ENCODE measurements at places on chromosomes 5 and 9. TPM values are rescaled to one million over a fixed set of nuclear protein-coding genes. Genes with fewer than 3 reads are reported as not detected.

The SGCD gene
- not detected for total RNA-seq

The PDCD1LG2 gene
- total RNA-seq = not detected

The IFNK gene
- not detected for total RNA-seq

The PDE6A gene
- not detected for total RNA-seq

DNA sequence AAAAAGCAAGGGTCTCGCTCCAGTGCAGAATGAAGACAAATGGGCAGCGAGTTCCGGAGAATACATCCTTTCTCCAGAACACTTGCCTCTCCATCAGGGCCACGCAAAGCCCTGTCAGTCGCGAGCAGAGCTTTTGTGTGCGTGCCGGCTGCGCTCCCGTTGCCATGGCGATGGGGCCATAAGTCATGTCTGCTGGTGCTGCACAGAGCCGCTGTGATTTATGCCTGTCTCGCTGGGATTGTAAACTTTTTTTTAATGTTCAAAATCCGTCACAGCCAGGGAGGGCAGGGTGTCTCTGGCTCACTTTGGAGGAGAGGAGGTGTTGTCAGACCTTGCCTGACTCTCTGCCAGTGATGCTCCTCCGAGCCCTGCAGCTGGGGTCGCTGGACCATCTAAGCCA lies 272.7 kb downstream of the TRIM32 start:
- no peak for DNase-seq
- H3K27ac ChIP-seq = no peak overlapping the region
- H3K36me3 ChIP-seq = no peaks in the 10 kb centered on the region
- no peaks in the 10 kb centered on the region for H3K4me1 ChIP-seq
- H3K4me3 ChIP-seq = no peak overlapping the region

- no peaks in the 10 kb centered on the region for H3K27me3 ChIP-seq
- H3K27ac ChIP-seq = no peak overlapping the region
- DNase-seq = no peak
- H3K4me1 ChIP-seq = no peaks in the 10 kb centered on the region
These were observed 17.3 kb upstream of the SLC12A7 start for GRCh38 chr5:1128977-1129710.

GRCh38 chr5:40332970-40333369 lies 346.7 kb upstream of the PTGER4 start:
- no peaks in the 10 kb centered on the region for H3K36me3 ChIP-seq
- H3K4me3 ChIP-seq = no peak overlapping the region

The COL23A1 gene
- total RNA-seq = not detected

The GRPEL2 gene
- 48.9 TPM for total RNA-seq

GRCh38 chr5:95924720-95925377 lies 36.8 kb downstream of the ELL2 start:
- no peak for DNase-seq
- no peak overlapping the region for H3K4me3 ChIP-seq
- H3K27ac ChIP-seq = no peak overlapping the region
- H3K27me3 ChIP-seq = no peaks in the 10 kb centered on the region

The NEUROG1 gene
- not detected for total RNA-seq

GRCh38 chr9:75988663-75989062 lies 98.2 kb downstream of the PCSK5 start:
- H3K4me1 ChIP-seq = no peaks in the 10 kb centered on the region
- H3K27me3 ChIP-seq = no peaks in the 10 kb centered on the region
- no peak overlapping the region for H3K27ac ChIP-seq
- no peak for DNase-seq
- H3K4me3 ChIP-seq = no peak overlapping the region

- no peak overlapping the region for H3K4me3 ChIP-seq
- no peaks in the 10 kb centered on the region for H3K4me1 ChIP-seq
- no peaks in the 10 kb centered on the region for H3K27me3 ChIP-seq
- no peak for DNase-seq
- no peak overlapping the region for H3K27ac ChIP-seq
- no peaks in the 10 kb centered on the region for H3K36me3 ChIP-seq
These were observed 329.6 kb downstream of the MED10 start for GRCh38 chr5:6048746-6049145.

The PCDHA9 gene
- not detected for total RNA-seq

DNA sequence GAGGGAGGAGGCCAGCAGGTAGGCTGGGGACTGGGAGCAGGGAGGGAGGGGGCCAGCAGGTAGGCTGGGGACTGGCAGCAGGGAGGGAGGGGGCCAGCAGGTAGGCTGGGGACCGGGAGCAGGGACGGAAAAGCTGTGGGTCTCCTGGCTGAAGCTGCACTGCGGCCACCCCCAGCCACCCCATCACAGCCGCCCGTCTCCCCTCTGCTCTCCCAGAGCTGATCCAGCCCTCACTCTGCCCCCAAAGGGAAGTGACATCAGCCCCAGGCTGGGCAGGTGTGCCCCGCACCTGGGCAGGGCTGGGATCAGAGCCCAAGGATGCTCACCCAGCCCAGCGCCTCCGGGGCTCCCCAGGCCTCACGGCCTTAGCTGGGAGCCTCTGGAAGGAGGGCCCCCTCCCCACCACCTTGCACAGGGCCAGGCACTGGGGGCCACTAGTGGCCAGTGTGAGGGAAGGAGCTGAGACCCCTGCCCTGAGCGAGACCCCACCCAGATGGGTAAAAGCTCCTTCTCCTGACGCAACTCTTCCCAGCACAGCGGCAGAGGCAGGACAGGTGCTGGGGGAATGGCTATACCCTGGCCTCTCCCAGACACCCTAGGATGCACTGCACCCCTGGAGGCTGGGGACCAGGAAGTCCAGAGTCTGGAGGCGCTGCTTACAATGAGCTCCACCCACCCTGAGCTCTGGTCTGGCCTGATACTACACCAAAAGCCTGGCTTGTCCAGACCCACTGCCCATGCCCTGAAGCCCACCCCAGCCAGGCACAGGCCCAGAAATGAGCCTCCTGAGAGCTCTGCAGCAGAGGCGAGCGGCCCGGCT lies 11.6 kb downstream of the AGPAT2 start:
- H3K36me3 ChIP-seq = no peaks in the 10 kb centered on the region
- no peak overlapping the region for H3K27ac ChIP-seq
- no peaks in the 10 kb centered on the region for H3K27me3 ChIP-seq
- DNase-seq = no peak
- no peak overlapping the region for H3K4me3 ChIP-seq
